ENCODE measurements at places on chromosomes 6 and 20. TPM values are rescaled to one million over a fixed set of nuclear protein-coding genes. Genes with fewer than 3 reads are reported as not detected.

DNA sequence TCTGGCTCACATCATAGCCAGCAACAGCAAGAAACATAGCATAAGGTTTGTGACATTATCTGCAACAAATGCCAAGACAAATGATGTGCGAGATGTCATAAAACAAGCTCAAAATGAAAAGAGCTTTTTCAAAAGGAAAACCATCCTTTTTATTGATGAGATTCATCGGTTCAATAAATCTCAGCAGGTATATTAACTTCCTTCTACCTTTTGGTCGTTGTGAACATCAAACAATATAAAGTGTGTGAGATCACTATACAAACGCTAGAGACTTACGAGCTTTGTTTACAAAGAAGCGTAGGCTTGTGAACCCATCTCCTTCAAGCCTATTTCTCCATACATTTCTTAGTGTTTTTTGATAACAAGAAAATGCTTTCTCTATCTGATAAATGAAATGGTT is 3.5 kb downstream of the WRNIP1 start:
- no peak for DNase-seq

Gene WFDC10A
- not detected for total RNA-seq

Gene SMOC2
- 0.13 TPM for total RNA-seq

DNA sequence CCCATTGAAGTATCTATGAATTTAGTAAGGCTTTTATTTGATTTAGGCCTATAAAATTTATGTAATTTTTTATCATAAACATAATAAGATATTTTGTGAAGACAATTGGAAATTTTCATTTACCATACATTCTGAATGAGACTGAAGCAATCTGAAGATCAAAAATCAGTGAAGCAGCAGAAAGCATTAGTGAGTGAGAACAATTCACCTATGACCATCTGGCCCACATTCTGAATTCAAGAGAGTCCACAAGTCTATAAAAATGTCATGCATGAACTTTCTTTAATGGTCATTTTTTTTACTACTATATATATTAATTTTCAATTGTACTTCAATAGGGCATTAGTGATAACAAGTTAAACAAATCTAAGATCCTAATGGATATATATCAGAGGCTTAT is 1026.6 kb upstream of the MAP3K7 start:
- DNase-seq, result no peak

- DNase-seq, result no peak
These were observed 12.9 kb downstream of the CCDC170 start for GRCh38 chr6:151506761-151507160.

GRCh38 chr6:144339859-144340452 is 54.8 kb downstream of the UTRN start:
- DNase-seq, result no peak

GRCh38 chr6:104522533-104522932 is 337.2 kb downstream of the HACE1 start:
- DNase-seq, result no peak

Gene CDSN
- not detected for total RNA-seq

GRCh38 chr6:44489910-44490604 is 102.6 kb downstream of the CDC5L start:
- peak; percentile 81 for DNase-seq

DNA sequence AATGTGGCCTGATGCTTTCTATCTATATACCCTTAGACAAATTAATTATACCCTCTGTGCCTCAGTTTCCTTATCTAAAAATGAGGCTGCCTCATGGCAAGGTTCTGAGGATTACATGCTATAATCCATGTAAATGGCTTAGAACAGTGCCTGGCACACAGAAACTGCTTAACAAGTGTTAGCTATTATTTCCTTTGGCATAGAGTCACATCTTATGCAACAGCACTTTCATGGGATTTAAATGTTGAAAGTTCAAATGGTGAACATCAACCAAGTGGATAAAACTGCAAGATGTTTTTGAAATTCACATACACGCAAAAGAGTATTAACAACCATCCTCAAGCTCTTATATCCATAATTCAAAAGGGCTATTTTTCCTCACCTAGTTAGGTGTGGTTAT is 202.8 kb upstream of the JAG1 start:
- DNase-seq, result no peak

Gene SLC35F1
- total RNA-seq, result not detected

Gene HLA-DPA1
- 0.69 TPM for total RNA-seq

GRCh38 chr6:4303638-4304037 is 168.3 kb upstream of the ECI2 start:
- DNase-seq, result no peak

Gene OLIG3
- not detected for total RNA-seq

- DNase-seq, result no peak
These were observed 1.0 kb upstream of the HELZ2 start for GRCh38 chr20:63574829-63575743.

Gene ADRM1
- 194 TPM for total RNA-seq

DNA sequence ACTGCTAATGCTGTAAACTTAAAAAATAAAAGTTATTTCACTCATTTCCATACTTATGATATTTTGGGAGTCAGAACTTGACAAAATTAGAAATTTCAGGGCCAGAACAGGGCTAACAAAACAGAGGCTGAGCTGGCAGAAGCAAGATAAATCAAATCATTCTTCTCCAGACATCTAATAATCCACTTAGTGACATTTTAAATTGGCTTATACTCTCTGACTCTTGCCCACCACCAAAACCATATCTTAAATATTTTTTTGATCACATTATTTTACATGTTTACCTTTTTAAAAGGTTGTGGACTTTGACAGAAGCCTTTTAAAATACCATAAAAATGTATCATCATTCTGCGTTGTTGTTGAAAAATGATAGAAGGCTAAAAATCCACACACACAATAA is 116.5 kb downstream of the LMBRD1 start:
- DNase-seq, result no peak

Gene C20orf202
- total RNA-seq, result not detected

- DNase-seq, result no peak
These were observed 13.5 kb downstream of the HAO1 start for GRCh38 chr20:7926767-7927166.

DNA sequence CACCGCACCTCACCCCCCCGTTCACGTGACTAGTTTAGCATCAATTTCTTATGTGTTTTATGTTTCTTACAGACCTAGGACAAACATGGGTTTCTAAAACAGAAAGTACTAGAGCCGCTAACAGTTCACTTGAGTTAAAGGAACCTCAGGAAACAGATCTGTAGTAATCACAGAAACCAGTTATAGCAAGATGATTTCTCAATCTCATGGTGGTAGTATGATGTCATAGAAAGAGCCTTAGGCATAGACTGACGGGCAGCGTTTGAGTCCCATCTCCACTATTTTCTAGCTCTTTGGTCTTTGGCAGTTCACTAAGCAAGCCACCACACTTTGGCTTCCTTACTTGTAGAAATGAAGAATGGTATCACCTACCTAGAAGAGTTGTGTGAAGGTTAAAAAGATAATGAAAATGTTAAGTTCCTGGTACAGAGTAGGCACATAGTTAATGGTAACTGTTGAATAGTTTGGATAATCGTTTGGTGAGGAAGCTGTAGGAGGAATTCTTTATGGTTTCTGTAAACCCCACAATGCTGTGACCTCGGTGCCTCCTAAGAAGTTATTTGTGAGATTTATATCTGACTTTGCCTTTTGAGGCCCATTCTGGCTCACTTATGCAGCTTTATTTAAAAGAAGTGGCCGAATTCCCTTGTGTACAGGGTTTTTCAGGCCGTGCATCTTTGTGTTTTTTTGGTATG is 21.3 kb downstream of the CTNNBL1 start:
- DNase-seq, result no peak

Gene SEL1L2
- total RNA-seq, result not detected

DNA sequence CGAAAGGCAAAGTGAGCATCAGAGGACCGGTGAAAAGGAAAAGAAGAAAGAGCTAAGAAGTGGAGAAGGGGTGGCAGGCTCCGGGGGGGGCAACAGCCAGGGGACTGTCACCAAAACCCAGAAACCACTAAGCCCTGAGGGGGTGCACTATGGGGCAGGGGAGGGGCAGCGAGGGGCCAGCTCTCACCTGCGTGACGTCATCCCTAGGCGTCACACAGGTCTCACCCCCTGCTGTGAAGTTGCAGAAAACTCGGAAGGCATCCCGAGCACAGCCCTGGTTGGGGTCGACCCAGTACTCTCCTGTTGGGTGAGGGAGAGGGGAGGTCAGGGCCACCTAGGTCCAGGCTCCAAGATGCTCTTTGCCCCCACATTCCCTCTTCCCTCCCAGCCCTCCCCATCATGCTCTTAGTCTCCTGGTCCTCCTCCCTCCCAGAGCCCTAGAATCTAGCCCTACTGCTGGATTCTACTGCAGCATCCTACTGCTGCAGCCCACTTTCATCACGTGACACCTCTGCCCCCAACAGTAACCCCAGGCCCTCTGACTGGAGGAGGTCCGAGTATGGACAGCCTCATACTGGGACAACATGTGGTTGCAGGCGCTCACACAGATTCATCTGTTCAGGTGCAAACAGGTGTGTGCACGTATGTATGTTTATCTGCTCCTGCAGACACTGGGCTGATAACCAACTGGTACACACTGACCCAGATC is 27.4 kb downstream of the COL11A2 start:
- no peak for DNase-seq

- DNase-seq, result no peak
These were observed 76.2 kb downstream of the PLCB1 start for GRCh38 chr20:8208226-8208625.

DNA sequence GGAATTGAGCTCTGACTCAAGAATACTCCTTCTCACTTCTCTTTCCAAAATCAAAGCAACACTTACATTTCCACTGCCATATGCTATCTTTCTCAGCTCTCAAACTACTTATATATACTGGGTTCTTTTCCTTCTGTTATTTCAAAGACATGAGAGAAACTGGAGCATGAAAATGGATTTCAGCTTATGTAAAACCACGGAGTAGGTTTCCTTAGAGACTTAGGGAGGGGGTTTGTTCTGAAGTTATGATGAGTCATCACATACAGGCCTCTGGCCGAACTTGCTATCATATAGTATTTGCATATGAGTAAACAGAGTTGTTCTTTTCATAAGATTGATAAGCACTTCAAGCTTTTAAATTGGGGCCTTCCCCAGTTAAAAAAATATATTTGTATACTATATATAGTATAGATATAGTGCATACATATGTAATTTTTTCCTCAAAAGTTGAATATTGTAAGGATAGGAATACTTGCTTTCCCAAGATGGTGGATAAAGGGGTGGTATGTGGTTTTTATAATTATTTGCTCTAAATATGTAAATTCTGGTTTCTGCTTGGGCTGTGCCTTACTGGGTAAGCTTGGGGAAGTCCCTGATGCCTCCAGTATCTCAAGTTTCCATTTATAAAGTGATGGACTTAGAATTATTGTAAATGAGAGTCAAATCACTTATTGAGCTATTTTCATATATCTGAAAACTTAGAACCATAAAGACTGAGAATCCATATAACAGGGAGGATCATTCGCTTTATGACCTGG is 273.9 kb downstream of the RFPL4B start:
- no peak for DNase-seq

- DNase-seq, result no peak
These were observed 35.9 kb downstream of the SULF2 start for GRCh38 chr20:47749339-47749738.

- DNase-seq, result no peak
These were observed 140.7 kb downstream of the RNASET2 start for GRCh38 chr6:166815629-166816028.

Gene LY6G6D
- not detected for total RNA-seq

Gene SH3BGRL2
- 8.5 TPM for total RNA-seq

Gene TAGAP
- 0.13 TPM for total RNA-seq

Gene DEFB129
- total RNA-seq, result not detected

GRCh38 chr20:20274821-20275220 is 93.1 kb upstream of the INSM1 start:
- DNase-seq, result no peak

Gene BFSP1
- 6.9 TPM for total RNA-seq

Gene SLC17A2
- not detected for total RNA-seq

- DNase-seq, result no peak
These were observed 47.6 kb downstream of the TNFAIP3 start for GRCh38 chr6:137914530-137915193.

GRCh38 chr6:98343004-98343403 is 491.4 kb upstream of the POU3F2 start:
- no peak for DNase-seq

DNA sequence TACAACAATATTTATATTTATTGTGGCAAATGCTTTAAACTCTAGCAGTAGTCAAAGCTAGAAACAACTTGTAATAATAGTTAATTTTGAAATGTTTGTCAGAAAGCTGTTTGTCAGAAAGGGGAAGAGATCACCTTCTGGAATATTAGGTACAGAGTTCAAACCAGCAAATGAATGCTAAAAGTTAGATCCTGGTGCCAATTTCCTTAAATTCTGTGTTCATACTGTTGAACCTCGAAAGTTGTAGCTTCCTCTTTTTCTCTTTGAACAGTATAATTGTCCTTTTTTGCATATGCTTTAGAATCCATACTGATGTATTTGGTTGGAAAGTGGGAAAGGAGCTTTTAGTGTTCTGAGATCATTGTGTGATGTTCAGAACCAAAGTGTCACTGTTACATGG is 22.4 kb downstream of the ITCH start:
- DNase-seq, result no peak

GRCh38 chr6:15441981-15442380 is 196.1 kb downstream of the JARID2 start:
- no peak for DNase-seq

DNA sequence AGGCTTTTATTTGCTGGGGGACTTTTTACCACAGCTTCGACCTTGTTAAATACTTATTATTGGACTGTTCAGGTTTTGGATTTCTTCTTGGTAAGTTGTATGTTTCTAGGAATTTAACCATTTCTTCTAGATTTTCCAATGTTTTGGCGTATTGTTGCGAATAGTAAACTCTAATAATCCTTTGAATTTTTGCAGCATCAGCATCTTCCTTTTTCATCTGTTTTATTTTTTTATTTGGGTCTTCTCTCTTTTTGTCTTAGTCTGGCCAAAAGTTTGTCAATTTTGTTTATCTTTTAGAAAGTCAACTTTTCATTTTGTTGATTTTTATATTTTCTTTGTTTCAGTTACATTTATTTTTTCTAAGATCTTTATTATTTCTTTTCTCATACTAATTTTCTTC is 1272.0 kb downstream of the HACE1 start:
- DNase-seq, result no peak

DNA sequence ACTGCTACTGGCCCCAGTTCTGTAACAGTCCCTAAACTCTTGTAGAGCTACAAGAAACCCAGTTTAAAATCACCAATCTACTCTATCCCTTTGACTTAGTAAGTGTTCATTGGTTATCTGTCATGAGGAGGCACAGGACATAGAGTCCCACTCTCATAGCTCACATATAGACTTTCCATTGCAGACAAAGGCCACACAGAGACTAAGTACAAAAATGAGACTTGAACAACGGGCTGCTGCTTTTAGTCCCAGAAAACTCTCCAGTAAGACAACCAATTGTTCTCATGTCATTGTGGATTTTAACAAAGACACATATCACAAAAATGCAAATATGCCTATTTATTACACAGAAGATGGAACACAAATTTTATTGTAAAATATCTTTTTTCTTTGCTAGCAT is 197.4 kb downstream of the PTPRK start:
- DNase-seq, result no peak

DNA sequence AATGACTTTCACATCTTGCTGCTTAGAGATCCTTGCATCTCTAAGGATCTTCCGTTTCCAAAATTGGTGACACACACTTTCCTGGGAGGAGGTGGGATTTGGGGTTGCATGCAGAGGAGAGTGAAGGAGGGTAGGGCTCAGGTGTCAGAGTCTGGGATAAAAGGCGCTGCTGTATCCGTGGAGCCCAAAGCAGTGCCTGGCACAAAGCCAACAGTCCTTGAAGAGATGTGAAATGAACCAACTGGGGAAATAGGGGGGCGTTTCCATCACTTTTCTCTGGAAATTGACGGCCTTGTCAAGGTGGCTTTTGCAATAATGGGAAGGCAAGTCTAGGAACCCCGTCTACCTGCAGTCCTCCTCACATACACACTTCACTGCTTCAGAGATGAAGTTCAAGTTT is 59.5 kb upstream of the NELFCD start:
- no peak for DNase-seq
